ENCODE measurements at places on chromosomes 5 and 9. TPM values are rescaled to one million over a fixed set of nuclear protein-coding genes. Genes with fewer than 3 reads are reported as not detected.

DNA sequence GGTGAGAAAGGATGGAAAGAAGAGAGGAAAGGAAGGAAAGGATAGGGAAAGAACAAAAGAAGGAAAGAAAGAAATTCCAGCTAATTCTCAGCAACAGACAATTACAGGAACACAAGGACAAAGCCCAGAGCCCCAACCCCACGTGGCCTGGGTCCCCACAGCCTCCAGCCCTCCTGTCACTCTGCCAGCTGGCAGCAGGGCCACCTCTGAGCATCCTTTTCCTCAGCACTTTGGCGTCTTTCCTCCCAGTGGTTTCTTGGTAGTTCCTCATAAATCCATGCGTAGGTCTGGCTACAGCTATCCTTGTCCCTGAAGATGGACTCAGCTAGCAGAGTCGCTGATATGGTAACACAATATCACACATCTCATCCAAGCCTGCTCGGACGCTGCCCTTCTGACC lies 28.3 kb downstream of the ADAMTS2 start:
- DNase-seq: no peak

DNA sequence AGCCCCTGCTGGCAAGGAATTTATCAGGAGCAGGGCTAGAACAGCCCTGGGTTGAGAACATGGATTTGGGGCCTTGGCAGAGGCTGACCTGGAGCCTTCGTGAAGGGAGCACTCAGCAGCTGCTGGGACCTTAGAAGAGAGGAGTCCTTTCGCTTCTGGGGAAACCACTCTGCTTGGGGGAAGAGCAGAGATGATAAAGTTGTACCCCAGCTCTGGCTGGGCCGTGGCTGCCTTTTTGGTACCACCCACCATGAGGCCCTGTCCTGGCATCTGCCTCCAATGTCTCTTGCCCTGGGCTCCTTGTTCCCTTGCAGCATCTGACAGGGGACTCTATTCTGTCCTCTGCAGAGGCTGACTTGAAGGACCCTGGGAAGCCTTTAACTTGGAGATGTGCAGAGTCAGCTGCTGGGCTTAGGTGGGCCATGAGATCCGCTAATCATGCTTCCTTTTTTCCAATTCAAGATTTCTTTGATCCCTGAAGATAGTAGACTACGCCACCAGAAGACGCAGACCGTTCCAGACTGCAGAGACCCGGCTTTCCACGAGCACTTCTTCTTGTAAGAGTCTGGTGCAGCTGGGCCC lies 20.2 kb downstream of the RGS3 start:
- DNase-seq: no peak

Gene PHF19
- 122 TPM for total RNA-seq

DNA sequence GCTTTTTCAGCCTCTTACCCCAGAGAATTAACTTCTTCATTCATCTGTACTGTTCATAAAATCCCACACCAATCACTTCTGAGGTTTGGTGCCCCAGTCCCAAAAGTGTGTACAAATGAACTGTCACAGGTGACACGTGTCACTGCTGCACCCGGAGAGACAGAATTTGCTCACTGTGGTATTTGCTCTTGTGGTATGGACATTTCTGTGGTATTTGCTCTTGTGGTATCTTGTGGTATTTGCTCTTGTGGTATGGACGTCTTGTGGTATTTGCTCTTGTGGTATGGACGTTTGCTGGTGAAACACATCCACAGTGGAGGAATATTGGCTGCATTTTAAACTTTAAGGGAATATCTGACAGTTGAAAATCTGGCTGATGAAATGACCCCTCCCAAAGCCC lies 214.9 kb upstream of the DAP start:
- DNase-seq: no peak

GRCh38 chr9:89365532-89365912 lies 47.2 kb downstream of the SECISBP2 start:
- DNase-seq: no peak

DNA sequence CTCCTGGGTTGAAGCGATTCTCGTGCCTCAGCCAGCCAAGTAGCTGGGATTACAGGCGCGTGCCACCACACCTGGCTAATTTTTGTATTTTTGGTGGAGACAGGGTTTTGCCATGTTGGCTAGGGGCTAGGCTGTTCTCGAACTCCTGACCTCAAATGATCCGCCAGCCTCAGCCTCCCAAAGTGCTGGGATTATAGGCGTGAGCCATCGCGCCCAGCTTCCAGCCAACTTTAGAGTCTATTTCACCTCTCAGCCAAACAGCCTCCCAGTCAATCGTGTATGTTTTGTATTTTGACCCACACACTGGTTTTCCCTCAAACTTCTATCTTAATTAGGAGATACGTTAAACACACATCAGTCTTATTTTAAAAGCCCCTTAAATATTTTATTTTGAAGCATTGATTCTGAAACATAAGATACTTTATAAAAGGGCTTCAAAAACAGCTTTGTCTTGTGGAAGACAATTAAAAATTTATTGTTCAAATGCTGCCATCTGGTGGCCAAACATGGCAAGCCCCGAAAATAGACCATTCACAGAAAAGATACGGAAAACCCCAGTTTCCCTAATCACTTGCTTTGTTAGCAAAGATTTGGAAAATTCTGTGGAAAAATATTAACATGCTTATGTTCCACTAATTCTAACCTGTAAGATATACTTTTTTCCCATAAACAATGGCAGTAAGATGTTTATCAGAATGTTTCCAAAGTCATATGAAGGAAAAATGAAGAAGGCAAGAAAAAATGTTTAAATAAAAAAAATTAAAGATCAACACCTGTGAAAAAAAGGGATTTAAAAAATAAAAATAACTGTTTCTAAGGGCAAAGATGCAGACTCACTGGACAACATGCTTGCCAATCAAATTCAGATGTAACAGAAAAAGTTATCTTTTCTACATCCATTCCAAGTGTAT lies 33.1 kb downstream of the APTX start:
- no peak for DNase-seq

DNA sequence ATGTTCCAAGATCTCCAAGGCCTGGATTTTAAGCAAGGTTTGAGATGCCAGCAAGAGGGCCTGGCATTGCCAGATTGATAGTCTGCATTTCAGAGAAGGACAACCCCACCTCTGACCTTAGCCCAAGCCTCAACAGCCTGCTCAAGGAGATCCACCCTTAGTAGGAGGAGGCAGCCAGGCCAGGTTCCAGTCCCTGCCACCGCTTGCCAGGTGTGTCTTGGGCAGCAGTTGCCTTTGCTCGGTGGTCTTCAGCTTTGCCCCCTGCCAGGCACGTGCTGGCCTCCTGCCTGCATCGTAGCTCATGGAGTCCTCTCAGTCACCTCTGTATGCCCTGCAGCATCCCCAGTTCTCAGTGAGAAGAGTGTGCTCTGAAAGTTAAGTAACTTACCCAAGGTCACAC lies 134.2 kb downstream of the KCNIP1 start:
- DNase-seq: no peak

Gene FAT2
- total RNA-seq: under 0.01 TPM

Gene RAB3C
- total RNA-seq: not detected
